Motor neuron (in vitro differentiated cells): ENCODE measurements at places on chromosomes 4 and X.

- peak; percentile 87 for ATAC-seq
Measured at GRCh38 chr4:16532240-16532970, 306.1 kb upstream of the TAPT1 start.

DNA sequence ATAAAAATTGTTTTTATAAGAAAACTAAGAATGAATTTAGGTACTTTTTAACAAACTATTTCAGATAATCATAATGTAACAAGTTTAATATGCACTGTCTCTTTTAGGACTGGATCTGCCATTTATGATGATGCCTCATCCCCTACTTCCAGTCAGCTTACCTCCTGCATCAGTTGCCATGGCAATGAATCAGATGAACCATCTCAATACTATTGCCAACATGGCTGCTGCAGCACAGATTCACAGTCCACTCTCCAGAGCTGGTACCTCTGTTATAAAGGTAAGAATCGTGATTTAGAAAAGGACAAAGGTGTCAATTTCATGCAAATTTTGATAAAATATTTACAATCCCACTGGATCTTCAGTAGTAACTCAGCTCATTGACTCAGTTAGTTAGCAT, 566.2 kb downstream of the DACH2 start:
- no peak for ATAC-seq

- ATAC-seq = no peak
Measured at GRCh38 chrX:47266643-47267042, 33.8 kb downstream of the USP11 start.

DNA sequence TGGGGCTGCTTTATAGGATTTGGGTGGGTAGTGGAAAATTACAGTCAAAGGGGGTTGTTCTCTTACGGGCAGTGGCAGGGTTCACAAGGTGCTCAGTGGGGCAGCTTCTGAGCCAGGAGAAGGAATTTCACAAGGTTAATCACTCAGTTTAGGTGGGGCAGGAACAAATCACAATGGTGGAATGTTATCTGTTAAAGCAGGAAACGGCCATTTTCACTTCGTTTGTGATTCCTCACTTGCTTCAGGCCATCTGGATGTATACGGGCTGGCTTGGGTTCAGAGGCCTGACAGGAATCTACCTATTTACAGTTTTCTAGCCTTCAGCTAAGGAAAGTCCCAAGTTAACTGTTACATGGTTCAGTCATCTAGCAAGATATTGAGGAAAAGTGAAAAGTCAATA, 1003.5 kb downstream of the STPG2 start:
- no peak for ATAC-seq

DNA sequence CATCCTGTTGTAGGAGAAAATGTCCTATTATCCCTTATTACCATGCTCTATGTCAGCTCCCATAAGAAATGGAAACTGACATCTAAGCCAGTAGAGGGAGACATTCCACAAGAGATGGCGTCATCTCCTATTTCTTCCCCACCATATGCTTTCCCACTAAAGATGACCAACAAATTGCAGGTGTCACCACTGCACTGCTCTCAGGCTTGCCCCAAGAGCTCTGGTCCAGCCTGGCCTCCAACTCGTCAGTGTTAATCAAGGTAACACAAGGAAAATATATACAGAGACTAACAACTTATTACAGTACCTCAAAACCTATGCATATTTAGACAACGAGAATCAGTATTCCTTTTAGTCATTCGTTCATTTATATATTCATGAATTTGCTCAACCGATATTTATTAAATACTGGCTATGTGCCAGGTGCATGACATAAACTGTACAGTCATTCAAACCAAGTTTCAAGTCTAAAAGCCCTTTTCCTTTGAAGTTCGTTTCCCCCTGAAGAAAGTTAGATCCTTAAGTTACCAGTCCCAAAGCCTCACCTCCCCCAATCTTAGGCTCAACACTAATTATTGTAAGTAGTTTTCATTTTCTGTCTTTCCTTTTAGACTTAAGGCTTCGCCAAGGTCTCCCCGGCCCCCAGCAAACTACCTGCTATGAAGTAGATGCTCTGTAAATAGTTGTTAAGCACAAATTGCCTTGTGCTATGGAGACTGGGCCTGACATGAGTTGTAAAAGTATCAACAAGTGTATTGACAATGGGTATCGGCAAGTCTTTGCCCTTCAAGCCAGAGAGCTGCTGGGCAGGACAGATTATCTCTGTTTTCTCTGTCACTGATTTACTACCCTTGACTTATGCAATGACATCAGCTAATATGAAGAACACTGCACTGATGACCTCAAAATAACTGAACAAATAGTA, 3.1 kb upstream of the FGB start:
- ATAC-seq = no peak

DNA sequence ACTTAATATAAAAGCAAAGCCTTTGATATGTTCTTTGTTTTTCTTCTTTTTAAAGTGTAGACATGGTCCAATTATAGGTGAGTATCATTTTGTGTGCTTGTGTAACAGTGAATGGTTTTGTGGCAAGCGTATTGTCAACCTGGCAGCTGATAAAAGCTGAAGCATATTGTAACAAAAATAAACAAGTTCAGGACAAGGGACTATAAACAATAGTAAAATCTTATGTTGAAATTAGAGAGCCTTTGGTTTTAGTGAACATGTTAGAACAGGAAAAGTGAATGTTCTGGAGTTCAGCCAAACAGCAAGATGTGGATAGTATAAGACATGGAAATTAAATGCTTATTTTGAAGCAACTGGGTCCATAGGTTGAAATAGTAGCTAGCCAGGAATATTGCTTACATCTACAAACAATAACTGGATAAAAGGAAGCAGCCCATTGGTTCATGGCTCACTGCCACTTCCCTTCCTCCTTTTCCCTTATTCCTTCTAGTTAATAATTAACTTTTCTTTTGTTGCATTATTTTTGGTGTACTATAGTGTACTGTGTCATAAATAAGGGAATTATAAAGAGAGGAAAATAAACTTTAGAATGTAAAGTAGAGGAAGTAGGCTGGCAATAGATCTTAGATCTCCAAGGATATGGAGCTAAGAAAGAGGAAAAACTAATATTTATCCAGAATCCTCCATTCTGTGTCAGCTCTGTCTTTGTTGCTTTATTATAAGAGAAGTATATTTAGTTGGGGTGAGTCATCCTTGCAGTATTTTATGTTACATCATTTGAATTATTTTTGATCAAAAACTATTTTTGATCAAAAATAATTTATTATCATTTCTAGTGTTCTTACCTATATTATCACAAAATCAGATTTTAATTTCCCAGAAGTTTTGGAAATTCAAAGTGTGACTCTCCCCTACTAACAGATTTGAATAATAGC, 65.6 kb downstream of the MRPL1 start:
- ATAC-seq = no peak

- ATAC-seq = peak; percentile 20
Measured at GRCh38 chrX:6021316-6022091, 207.2 kb downstream of the NLGN4X start.

GRCh38 chr4:122091836-122092405, 60.2 kb upstream of the BLTP1 start:
- no peak for ATAC-seq

DNA sequence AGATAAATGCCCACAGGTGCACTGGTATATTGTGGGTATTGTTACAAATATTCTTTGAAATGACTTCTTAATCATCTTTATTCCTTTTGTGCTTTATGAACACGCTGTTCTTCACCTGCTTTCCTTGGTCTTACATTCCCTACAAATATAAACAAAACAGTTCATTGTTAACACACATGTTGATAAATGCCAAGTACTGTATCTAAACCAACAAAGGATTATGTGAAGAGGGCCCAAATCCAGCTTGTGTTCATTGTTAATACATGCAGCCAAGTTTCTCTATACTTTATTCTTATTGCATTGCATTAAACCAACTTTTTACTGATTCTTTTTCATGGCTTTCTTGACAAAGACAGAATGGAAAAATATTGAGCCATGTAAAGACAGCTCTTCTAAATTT, 42.8 kb downstream of the AREG start:
- ATAC-seq = no peak

DNA sequence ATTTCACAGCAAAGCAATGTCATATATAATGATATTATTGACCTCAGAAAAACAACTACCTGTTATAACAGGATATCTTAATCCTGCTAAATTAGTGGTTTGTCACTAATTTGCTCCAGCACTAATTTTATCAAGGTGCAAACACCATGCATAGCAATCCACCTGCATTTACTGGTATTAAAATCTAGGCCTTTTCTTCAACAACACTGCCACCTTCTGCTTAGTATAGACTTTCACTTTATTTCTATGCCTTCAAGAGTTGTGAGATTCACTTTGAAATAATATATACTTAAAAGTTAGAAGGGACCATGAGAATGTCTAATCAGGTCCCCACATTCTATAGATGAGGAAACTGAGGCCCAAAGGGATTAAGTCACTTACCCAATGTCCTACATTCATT, 82.1 kb upstream of the IQCM start:
- no peak for ATAC-seq

DNA sequence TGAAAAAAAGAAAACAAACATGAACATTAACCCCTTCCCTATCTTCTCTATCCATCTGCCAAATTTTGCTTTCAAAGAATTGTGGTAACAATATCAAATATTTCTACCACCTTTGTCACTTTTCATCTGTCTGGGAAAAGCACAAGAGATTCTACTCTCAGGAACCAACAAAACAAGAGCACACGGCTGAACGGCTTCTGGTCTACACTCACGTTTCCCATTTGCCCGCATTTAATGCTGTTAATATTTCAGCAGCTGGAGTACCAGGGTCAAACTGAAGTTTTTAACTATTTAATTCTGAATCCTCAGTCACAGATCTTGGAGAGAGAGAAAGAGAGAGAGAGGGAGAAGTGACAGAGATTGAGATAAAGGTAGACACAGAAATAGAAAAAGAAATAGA, 91.4 kb downstream of the UNC5C start:
- ATAC-seq = no peak

- ATAC-seq = no peak
Measured at GRCh38 chr4:165324918-165325304, 2.6 kb upstream of the MSMO1 start.

GRCh38 chr4:181948839-181949382, 294.3 kb upstream of the TENM3 start:
- no peak for ATAC-seq

GRCh38 chr4:3860061-3860912, 94.1 kb downstream of the ADRA2C start:
- ATAC-seq = no peak
